ENCODE measurements at places on chromosomes 1 and 21. TPM values are rescaled to one million over a fixed set of nuclear protein-coding genes. Genes with fewer than 3 reads are reported as not detected.

The GLMP gene
- total RNA-seq, result 42.9 TPM

The CD1E gene
- not detected for total RNA-seq

The RAP1GAP gene
- 10.5 TPM for total RNA-seq

The CLCA4 gene
- not detected for total RNA-seq

The TNFSF18 gene
- total RNA-seq, result not detected

The C1orf50 gene
- 2.6 TPM for total RNA-seq

The PROK1 gene
- not detected for total RNA-seq

The MYOG gene
- total RNA-seq, result not detected

The AIRE gene
- not detected for total RNA-seq

The C1orf87 gene
- not detected for total RNA-seq

The OLFML2B gene
- 0.49 TPM for total RNA-seq

The SYCP1 gene
- total RNA-seq, result not detected

The OR10J1 gene
- total RNA-seq, result not detected

The SGIP1 gene
- total RNA-seq, result not detected

The ADAM15 gene
- 109 TPM for total RNA-seq

The OR2T35 gene
- not detected for total RNA-seq

The TEX38 gene
- total RNA-seq, result not detected

The RFX5 gene
- 18.1 TPM for total RNA-seq

The TMEM52 gene
- 1.2 TPM for total RNA-seq

The TEX35 gene
- 0.09 TPM for total RNA-seq

The SLC35F3 gene
- 5.3 TPM for total RNA-seq

The OR2AK2 gene
- not detected for total RNA-seq

The TIPRL gene
- 32.3 TPM for total RNA-seq

The OR2M3 gene
- not detected for total RNA-seq
